Kidney (tissue), 22 donors: ENCODE measurements at places on chromosomes 4 and X.

DNA sequence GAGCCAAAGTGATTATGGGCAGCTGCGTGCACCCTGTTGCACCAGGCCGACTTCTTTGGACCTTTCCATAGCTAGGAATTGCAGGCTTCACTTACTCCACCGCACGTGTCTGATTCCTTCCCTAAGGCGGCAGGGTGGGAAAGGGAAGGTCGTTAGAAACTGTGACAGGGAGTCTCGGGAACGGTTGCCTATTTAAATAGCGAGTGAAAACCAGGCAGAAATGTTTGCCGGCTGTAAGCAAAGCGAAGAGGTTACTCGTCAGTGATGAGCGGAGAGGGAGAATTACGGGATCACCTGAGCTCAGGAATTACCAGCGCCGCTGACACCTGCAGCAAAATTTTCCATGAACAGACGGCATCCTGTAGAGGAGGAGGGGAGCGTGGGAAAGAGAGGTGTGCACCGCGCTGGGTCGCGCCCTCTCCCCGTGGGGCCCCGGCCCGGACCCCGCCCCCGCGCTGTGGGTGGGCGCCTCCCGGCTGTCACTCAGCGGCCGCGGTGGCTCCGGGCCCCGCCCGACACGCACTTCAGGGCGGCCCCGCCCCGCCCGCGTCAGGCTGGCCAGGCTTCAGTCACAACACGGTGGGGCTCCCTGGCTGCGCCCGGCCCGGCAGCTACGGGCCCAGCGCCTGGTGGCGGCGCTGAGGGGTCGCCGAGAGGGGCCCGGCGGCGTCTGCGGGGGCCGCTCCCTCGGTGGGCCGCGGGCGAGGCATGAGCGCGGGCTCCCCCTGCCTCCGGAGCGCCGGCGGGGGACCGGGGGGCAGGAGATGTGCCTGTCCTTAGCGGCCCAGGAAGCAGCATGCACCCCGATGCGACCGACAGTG lies at the start of gene SNX25:
TSS of gene SNX25 (plus strand) at position 568 of the 821 bp plus-strand sequence. CDS start at position 797, 229 bp downstream.
- DNase-seq, result peak; percentile 90

DNA sequence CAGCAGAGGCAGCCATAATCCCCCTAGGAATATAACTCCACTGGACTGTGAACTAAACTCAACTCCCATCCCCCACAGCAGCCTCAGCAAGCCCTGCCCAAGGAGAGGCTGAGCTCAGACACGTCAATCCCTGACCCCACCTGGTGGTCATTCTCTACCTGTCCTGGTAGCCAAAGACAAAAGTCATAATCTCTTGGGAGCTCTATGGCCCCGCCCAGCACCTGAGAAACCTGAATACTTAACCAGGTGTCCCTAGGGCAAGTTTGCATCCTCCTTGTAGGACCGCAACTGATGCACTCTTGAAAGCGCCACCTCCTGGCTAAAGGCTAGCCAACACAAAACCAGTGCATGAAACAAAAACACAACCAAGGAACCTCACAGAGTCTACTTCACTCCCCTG lies 18.4 kb downstream of the CT47B1 start:
- DNase-seq, result no peak

DNA sequence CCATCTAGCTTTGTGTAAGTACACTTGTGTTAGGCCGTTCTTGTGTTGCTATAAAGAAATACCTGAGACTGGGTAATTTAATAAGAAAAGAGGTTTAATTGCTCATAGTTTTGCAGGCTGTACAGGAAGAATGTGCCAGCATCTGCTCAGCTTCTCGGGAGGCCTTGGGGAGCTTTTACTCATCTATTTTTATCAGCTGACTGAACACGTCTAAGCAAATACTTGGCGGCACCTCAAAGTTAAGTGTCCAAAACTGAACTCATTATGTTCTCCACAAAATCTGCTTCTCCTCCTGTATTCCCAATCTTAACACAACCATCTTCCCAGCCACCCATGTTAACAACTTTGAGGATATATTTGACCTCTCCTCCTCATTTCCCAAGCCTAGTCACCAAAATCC lies 42.4 kb upstream of the GATB start:
- DNase-seq, result no peak

- no peak for DNase-seq
Observed at GRCh38 chr4:32879913-32880312, 2159.7 kb downstream of the PCDH7 start.

DNA sequence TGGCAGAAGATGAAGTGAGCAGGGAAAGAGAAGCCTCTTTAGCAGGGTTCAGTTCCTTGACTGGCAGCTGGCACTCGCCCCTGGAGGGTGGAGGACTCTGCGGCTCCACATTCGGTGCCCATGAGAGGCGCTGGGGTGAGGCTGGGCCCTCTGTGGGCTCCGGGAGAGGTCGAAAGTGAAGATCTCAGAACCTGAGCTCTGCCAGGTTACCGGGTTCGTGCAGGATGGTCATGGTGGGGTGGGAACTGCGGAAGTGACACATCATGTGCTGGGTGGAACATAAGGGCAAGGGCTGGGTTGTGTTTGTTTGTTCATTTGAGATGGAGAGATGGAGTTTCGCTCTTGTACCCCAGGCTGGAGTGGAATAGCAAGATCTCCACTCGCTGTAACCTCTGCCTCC lies 44.2 kb downstream of the TRIM61 start:
- no peak for DNase-seq

DNA sequence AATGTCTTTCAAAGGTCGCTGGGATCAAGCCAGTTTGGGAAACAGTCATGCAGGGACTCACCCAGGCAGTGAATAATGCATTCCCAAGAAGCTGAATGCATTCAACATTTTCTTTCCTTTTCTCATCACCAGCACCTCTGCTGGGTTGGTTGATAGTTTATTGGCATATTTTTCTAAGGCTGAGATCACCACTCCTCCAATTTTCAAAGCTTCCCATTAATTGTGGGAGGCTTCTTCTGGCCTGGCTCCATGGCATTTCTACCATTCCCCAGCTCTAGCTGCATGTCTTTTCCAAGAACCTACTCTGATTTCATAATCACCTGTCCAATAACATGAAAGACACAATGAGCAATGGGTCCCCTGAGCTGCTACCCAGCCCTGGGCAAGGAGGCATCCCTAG lies 35.8 kb downstream of the CHRDL1 start:
- DNase-seq, result no peak

- DNase-seq, result no peak
Observed at GRCh38 chr4:123597586-123597985, 201.0 kb downstream of the SPRY1 start.

- DNase-seq, result no peak
Observed at GRCh38 chr4:136818811-136819330, 713.4 kb downstream of the PCDH18 start.

GRCh38 chrX:133258481-133258880 lies 40.3 kb upstream of the TFDP3 start:
- no peak for DNase-seq

GRCh38 chr4:110474481-110474880 lies 1.5 kb upstream of the ENPEP start:
- no peak for DNase-seq

DNA sequence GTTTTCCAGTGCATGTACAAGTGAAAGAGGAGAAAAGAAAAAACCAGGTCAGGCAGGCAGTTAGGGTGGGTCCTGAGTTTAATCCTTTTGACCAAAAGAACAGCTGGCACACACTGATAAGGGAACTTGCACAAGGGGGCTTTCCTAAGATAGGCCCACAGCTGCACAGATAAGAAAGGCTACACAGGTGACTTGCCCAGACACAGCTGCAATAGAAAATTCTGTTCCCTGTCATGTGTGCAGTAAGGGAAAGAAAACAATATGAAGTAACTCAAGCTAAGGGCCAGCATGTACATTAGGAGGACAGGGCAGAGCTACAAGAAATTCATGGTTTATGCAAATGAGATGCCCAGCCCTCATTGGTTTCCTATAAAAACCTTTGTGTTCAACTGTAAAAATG lies 32.9 kb downstream of the LUZP4 start:
- DNase-seq, result no peak

GRCh38 chrX:66018585-66019309 lies 21.1 kb downstream of the VSIG4 start:
- no peak for DNase-seq

GRCh38 chrX:45527834-45528233 lies 327.2 kb upstream of the DIPK2B start:
- DNase-seq, result no peak

- DNase-seq, result no peak
Observed at GRCh38 chr4:105587841-105588240, 35.4 kb downstream of the ARHGEF38 start.

GRCh38 chr4:114273238-114273637 lies 293.8 kb upstream of the ARSJ start:
- DNase-seq, result no peak

GRCh38 chr4:25697516-25697915 lies 41.9 kb downstream of the SLC34A2 start:
- DNase-seq, result no peak

GRCh38 chr4:2870082-2870481 lies 26.4 kb downstream of the ADD1 start:
- DNase-seq, result no peak

- no peak for DNase-seq
Observed at GRCh38 chrX:129631849-129632248, 22.9 kb downstream of the APLN start.

- no peak for DNase-seq
Observed at GRCh38 chrX:69207216-69207615, 42.0 kb upstream of the PJA1 start.

DNA sequence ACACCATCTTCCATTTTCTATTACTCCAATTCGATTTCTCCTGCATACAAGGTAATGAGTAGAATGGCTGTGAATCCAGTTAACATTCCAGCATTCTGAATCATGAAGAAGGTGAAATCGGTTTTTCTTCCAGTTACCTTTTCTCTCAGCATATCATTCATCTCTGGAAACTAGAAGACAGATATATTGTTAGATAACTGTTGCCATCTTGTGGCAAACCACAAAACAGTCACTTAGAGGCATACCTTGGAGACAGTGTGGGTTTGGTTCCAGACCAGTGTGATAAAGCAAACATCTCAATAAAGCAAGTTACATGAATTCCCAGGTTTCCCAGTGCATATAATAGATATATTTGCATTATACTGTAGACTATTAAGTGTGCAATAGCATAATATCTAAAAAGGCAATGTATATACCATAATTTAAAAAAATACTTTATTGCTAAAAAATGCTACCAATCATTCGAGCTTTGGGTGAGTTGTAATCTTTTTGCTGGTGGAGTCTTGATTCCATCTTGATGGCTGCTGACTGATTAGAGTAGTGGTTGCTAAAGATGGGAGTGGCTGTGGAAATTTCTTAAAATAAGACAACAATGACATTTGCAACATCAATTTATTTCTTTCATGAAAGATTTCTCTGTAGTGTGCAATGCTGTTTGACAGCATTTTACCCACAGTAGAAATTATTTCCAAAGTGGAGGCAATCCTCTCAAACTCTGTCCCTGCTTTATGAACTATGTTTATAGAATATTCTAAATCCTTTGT lies 82.1 kb downstream of the SLC39A8 start:
- peak; percentile 70 for DNase-seq

DNA sequence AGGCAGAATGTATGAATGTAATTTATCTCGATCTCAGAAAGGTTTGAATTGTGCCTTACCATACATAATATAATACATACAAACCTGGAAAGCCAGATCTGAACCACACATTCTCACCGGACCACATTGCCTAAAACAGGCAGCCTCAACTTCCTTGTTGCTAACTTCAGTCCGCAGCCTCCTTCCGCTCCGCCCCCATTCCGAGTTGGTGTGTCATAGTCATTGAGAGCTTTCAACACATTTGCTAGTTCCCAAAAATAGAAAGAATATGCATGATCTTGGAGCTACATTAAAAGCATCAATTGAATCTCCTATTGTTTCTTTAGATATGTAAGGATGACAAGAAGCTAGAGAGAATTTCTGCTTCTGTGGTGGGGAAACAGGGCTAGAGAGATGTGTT lies 127.2 kb downstream of the ARHGEF9 start:
- DNase-seq, result no peak

DNA sequence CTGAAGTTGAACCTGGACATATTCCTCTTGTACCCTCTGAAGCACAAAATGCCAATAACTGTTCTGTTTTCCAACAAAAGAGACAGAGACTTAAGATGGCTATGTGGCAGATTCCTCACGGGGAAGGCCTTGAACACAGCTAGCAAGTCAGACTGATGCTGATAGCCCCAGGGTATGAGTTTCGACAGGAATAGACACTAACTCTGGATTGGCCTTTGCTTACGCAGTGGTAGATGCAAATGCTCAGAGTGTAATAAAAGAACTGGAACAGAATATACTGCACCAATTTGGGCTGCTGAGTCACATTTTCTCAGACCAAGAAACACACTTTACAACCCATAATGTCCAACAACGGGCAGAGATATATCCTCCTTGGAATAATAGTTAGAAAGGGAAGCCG lies 173.8 kb downstream of the DLG3 start:
- no peak for DNase-seq

DNA sequence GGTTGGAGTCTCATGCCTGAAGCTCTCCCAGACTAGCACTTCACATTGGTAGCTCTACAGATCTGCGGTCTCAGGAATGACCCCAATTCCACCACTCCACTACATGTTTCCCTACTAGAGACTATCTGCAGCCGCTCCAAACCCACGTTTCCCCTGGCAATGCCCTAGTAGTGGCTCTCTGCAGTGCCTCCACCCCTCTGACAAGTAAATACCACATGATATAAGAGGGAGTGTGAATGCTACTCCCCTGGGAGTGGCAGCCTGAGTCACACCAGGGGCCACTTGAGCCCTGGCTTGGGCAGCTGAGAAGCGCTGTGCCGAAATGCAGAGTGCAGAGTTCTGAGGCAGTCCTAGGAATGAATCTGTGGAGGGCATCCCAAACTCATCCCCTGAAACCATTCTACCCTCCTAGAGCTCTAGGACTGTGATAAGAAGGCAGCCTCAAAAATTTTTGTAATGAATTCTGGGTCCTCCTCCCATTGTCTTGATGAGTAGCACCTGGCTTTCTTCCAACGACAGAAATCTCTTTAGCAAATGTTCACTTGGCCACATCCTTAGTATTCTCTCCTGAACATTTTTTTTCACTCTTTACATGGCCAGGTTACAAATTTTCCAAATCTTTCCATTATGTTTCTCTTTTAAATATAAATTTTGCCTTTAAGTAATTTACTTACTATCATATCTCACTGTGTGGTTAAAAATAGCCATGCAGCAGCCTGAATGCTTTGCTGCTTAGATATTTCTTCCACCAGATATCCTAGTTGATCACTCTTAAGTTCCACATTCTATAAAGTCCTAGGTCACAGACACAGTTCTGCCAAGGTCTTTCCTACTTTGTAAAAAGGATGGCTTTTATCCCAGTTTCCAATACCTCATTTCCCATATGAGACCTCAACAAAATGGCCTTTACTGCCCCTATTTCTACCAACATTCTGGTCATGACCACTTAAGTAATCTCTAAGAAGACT lies 160.2 kb upstream of the CPEB2 start:
- DNase-seq, result no peak

DNA sequence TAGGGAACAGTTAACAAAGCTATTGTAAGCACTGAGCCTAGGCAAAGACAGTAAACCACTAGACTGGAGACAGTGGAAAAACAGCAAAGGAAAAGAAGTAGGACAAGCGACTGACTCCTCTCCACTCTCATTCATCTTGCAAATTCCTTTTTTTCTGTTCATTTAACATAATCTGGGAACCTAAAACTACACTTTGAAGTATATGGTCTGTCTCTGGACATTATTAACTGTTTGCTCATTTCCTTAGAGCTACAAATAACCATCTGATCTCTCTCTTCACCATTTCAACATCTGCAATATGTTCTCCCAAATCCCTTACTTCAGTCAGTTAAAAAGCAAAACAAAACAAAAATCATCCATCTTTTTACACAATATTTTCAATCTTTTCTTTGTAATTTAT lies 642 bp downstream of the HMGN5 start:
- no peak for DNase-seq
